ENCODE measurements at places on chromosomes 12 and 14.

DNA sequence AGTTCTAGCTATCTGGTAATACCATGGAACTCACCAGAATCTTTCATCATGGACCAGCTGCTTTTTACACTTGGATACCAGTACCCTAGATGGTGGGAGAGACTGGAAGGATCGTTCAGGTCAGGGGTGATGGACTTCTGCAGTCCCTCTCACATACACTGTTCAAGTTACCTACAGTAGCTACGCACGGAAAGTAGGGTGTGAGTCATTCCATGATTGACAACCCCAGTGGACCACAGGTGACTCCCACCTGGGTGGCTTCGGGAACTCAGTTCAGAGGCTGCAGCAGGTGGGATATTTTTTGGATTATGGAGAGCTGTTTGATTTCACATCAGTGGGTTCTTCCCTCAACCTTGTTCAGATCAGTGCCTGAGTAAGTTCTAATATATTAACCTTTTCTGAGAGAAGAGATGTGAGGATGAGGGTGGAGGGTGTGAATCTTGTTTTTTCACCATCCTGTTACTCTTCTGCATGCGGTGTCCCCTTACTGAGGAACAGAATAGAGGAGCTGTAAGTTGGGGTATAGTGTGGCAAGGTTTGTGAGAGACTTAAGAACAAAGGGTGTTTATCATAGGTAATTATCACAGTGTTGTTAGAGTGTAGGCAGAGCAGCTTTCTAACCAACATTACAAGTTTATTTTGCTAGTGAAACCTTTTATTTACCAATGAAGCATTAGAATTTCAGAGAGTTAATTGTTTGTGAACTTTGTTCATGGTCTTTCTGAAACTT, 39.6 kb downstream of the PRKCH start:
- DNase-seq: no peak

DNA sequence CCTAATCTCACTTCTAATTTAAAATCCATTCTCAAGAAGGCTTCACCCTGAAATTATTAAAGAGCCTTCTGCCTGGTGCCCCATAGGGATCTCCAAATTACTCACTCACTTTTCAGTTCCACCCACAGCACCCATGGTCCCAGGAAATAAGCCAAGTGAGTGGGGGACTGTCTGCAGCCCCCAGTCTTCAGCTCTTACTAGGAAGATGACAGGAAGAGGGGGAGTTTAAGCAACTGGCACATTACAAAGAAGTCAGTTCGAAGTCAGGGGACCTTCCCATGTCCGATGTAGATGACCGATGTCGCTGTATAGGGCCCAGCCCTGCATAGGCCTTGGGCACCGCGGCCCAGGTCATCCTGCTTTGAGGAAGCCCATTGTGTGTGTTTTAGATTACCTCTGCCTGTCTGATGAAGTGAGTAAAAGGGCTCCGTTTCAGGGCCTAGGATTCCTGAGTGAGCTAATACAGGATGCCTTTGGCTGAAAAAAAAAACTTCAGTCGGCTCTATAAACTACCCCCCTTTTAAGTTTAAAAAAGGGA, 1.9 kb downstream of the ACTN1 start:
- no peak for DNase-seq

GRCh38 chr12:101740980-101741379, 1.7 kb upstream of the SYCP3 start:
- DNase-seq: no peak

DNA sequence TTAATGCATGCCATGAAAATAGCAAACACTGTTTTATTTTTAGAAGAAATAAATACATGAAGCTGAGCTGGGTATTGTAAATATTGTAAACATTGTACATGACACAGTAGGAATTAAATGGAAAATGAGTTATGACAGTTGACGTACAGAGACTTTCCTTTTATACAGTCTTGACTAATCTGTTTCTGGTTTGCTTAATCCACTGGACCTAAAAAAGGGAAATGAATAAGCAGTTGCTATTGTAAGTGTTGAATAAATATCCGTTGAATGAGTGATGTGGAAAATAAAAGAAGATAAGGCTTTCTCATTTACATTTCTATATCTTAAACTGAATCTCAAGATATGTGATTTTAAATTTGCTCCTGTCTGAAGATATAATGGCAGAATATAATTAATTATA, 15.0 kb downstream of the PMCH start:
- DNase-seq: no peak

DNA sequence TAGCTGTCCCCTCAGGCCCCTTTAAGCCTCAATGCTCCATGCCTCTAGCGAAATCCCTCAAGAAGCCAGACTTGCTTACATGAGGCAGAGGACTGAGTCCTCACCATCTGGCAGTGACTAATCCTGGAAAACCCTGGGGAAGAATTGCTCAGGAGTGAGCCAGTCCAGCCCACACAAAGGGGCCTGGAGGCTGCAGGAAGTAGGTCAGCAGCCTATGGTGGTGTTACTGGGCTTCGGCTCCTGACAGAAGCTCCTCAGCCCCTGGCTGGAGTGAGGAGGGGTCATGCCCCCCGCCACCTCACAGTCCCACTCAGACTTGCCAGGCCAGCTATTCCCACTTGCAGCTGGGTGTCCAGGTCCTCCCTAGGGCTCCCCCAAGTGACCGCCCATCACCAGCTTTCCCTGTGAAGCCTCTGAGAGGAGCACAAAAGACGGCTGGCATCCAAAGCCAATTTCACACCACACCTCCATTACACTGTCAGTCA, 250.5 kb downstream of the DPF3 start:
- DNase-seq: peak; percentile 59

GRCh38 chr14:68285421-68286179, 466.0 kb downstream of the RAD51B start:
- DNase-seq: no peak

DNA sequence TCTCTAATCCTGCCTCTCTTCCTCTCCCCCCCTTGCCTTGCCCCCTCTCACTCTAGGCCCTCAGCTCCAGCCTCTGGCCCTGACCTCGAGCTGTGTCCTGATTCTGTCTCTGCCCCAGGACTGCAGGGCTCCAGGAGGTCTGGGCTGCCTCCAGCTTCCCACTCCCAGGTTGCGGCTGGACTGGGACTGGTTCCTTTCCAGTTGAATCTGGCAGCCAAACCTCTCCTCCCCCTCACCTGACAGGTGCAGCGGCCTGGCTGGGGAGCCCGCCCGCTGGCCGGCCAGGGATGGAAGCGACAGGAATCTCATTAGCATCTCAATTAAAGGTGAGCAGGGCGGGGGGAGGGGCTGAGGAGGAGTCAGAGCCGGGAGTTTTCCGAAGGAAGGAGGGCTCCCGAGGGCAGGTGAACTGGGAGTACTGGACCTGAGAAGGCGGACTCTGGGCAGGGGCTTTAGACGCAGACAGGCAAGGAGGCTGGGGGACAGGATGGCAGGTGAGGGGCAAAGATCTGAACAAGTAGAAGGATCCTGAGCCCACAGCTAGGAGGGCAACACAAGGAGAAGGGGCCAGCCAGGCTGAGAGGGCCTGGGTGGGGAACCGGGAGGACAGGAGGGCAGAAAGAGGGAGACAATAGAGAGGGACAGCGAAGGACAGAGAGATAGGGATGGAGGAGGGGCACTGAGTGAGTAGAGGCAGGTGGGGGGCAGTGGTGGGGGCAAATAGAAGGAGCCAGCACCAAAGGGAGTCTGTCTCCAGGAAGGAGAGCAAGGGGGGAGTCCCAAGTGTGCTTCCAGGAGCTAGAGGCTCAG, at the start of gene SCNN1A:
Gene SCNN1A, minus strand, starts transcription at position 295 of the 810 bp plus-strand sequence. CDS start 780 bp downstream, outside the sequence.
- no peak for DNase-seq

- DNase-seq: no peak
Measured at GRCh38 chr12:23880988-23881387, 68.5 kb downstream of the SOX5 start.

GRCh38 chr14:58703161-58703506, 65.4 kb downstream of the DACT1 start:
- DNase-seq: no peak

DNA sequence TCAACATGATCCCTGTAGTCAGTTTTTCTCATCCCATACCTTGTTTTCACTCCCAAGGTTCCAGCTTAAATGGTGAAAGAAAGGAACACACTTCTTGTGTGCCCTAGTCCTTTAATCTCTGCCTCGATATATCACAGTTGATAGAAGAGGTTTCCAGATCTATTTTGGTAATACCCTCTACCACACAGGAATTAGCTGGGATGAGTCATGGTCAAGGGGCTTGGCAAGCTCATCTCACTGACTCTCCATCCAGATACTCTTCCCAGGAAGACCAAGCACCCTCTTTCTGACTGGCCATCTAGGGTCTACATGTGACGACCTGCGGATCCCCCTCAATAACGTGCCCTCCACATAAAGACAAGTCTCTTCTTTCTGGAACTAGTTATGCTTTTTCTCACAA, 277.9 kb downstream of the ITPR2 start:
- DNase-seq: no peak

GRCh38 chr14:95515080-95515489, 1.4 kb downstream of the SYNE3 start:
- DNase-seq: no peak

DNA sequence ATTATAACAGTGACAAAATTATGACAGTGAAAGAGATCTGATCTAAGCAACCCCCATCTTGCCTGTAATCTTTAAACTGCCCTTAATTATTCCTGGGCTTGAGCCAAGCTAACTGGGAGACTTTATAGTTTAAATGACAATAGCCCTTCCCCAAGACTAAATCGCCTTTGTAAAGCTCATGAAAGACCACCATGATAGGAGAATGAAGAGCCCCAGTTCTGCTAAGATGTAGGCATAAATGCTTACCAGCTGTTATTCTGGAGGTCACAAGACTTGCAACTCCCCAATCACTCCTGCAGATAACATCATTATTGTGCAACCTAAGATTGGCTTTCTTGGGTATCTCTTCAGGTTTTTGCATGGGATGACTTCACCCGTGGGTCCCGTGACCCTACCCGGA, 599.7 kb downstream of the KCNH5 start:
- no peak for DNase-seq

- no peak for DNase-seq
Measured at GRCh38 chr12:106919910-106920544, 35.7 kb upstream of the TMEM263 start.

DNA sequence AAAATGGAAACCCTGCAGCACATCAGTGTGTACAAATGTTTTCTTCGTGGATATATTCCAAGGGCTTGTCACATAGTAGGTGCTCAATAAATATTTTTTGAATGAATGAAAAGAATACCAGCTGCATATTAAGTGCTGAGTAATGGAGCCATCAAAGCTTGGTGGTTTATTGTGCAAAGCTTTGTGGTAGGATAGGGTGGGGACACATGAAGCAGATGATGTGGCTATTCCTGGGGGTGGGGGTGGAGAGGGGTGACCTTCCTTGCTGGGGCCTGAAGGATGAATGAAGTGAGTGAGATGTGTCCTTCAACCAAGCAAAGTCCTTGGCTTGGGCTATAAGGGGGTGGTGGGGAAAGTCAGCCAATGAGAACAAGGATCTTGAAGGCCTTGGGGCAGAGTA, 4.3 kb upstream of the KRT81 start:
- no peak for DNase-seq

GRCh38 chr12:93979189-93979588, 169.2 kb upstream of the PLXNC1 start:
- DNase-seq: no peak

GRCh38 chr12:131445795-131446194, 265.1 kb upstream of the SFSWAP start:
- DNase-seq: no peak

DNA sequence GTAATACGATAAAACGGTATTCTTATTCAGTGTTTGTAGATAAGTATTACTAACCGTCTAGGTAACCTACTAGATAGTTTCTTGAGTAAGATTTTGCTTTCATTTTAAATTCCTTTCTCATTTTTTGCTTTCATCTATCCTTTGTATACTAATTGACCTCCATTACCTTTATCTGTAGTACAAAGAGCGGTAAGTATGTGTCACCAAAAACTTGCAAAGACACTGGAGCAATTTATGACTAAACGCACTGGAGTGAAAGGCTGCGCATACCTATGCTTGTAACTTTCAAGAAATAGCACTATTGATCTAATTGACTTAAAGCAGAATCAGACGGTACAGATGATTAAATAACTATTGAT, 1.7 kb downstream of the ARHGAP5 start:
- no peak for DNase-seq

DNA sequence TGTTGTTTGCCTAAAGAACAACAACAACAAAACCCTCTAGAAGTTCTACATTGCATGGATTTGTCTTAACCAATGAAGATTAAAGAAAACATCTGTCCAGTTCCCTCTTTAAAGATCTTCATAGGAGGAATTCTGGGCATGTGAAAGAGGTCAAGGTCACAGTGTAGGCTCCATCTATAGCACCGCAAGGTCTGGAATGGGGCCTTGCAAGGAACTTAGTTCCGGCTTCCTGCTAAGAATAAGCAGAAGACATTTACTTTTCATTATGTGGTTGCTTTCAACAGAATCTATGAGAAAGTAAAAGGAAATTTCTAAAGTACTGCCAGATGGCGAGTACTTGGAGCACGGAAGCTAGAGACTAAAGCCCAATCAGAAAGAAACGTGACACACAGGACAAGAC, 57.2 kb upstream of the GNPNAT1 start:
- no peak for DNase-seq

GRCh38 chr12:3743803-3744202, 9.1 kb downstream of the CRACR2A start:
- DNase-seq: no peak

GRCh38 chr14:97442363-97442762, 645.2 kb downstream of the VRK1 start:
- no peak for DNase-seq

DNA sequence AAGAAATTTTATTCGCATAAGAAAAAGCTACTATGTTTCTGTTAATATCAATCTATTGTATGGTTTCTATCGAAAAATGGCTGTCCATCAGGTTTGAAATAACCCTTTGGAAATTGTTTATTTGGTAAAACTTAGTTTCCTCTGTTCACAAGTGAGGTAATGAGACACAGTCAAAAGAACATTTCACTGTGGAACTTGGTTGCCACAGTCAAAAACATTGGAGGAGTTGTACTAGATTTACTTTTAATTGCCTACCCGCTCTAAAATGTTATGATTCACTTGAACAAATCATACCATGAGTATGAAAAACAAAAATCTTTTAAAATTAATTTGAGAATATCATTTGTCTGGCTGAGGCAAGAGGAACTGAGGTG, 46.5 kb downstream of the ITPR2 start:
- no peak for DNase-seq

- no peak for DNase-seq
Measured at GRCh38 chr12:98736352-98737321, 91.5 kb downstream of the APAF1 start.

DNA sequence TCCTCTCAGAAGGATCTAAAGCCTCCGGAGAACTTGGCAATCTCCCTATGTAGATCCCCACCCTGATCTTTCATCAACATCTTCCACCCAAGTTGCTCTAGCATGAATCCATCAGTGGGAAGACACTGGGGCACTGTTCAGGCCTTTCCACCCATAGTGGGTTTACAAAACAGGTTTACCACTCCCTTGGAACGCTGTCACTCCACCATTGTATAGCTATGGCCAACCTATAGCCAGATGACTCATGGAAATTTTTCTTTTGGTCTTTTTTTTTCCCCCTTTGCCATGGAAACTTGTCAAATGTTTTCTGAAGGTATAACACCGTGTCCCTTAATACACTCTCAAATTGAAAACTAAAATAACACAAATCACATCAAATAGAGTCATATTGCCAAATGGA, 10.8 kb upstream of the HSPB8 start:
- DNase-seq: no peak
